ENCODE measurements at places on chromosomes 6 and 20.

GRCh38 chr6:133218852-133219251 is 22.3 kb upstream of the EYA4 start:
- DNase-seq, result no peak

DNA sequence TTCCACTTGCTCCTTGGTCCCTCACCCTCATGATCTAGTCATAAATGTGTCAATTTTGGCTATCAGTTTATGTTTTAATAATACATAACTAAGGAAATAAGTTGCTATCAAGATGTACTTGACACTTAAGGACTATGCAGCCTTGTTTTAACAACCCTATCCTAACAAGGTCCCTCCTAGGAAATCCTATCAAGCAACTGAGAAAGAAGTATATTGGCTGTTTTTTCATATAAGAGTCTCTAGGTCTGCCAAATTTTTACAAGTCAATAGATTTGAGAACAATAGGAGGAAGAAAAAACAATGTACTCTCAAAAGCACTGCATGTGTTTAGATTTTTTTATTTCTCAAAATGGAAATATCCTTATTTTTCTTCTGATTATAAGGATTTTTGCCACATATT is 14.7 kb downstream of the FILIP1 start:
- no peak for DNase-seq

GRCh38 chr6:6918216-6918983 is 189.4 kb upstream of the RREB1 start:
- peak; percentile 46 for DNase-seq

- DNase-seq, result no peak
Measured at GRCh38 chr6:54897462-54898189, 51.1 kb downstream of the FAM83B start.

- peak; percentile 6 for DNase-seq
Measured at GRCh38 chr6:128725271-128726233, 157.4 kb upstream of the LAMA2 start.

- DNase-seq, result no peak
Measured at GRCh38 chr20:64222851-64223525, 32.6 kb upstream of the PCMTD2 start.

GRCh38 chr20:5150226-5151076 is 23.6 kb downstream of the CDS2 start:
- no peak for DNase-seq

Data from activated T-cell treated with anti-CD3 and anti-CD28 coated beads for 4 hours (primary cell).